NCI-H2029 treated with DMSO at 0.1 percent for 48 hours (cell line): ENCODE measurements at places on chromosomes 12 and 14.

DNA sequence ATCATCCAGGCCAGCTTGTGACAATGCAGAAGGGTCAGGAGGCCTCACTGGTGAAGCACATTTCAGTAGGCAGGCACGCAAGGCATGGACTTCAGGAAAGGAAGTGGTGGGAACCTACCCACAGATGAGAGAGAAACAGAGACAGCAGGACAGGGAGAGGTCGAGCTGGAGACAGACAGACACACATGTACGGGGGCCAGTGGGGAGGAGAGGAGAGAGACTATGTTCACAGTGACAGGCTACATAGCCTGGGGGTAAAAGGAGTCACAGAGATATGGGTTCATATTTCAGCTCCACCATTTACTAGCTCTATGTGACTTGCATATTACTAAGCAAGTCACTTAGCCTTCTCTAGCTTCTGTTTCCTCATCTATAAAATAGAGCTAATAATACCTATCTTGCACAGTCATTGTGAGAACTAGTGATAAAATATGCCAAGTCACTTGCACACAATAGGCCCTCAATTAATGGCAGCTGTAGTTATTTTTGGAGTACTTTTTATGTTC lies 91.1 kb upstream of the FUT8 start:
- DNase-seq = no peak

DNA sequence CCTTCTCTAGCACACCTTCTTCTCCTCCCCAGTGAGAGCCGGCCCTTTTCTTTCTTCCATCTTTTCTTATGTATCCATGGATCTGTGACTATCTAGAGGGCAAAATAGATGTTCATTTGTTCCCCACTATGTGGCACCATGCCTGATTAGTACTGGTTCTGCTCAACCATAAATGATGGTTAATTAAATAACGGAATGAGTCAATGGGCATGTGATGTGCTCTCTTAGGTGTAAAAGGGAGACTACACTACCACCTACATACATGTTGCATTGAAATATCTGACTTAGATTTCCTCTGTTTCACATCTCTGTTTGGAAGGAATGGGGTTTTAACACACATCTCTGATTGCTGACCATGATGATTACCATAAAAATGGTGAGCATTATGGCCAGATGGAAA lies 116.5 kb downstream of the BTG1 start:
- no peak for DNase-seq

- DNase-seq = no peak
Measured at GRCh38 chr14:89331398-89331797, 85.6 kb downstream of the FOXN3 start.

DNA sequence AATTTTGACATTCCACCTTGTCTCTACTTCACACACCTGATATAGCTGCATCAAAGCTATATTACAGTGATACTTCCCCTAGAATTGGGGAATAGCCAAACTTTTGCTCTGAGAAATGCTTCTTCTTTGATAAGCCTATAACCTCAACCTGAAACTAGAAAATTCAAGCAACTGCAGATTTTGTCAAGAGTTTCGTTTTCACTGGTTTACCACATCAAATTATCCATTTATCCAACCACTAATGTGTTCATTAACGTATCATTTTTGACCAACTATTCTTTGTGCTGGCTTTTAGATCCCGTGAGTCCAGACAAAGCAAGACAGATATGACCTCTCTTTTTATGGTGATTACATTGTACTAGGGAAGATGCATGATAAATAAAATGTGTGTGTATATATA lies 13.5 kb upstream of the TAS2R46 start:
- no peak for DNase-seq

DNA sequence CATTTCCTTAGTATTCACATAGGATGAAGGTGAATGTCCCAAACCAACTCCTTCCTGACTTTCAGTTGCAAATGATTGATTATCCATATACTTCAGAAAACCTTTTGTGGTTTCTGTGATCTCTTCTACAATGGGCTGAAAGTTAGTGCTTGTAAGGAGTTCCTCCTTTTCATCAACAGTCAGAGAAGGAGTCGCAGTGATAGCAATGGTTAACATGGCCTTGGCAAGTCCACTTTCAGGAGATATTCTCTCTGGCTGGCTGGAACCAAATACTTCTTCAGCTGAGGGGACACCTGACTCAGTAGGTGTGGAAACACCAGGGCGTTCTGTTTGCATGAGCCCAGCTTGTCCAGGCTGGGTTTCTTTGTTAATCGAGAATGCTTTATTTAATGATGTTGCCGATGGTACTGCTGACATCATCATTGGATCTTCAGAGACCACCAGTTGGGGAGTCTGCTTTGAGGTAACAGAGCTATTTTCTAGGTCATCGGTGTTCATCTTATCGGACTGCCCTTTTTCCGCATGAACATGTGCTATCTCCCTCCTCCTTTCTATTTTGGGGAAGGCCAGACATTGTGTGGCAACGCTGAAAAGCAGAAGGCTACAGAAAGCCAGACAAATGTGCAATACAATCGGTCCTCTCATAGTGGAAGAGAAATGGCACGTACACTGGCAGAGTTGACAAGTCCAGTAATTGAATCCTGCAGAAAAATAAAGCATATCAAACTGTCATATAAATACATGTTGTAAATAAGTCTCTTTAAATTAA lies 13.1 kb downstream of the ARMH4 start:
- DNase-seq = no peak

GRCh38 chr14:105019861-105020814 lies 745 bp downstream of the CDCA4 start:
- no peak for DNase-seq

- DNase-seq = no peak
Measured at GRCh38 chr12:57165741-57166140, 18.3 kb upstream of the LRP1-AS start.

DNA sequence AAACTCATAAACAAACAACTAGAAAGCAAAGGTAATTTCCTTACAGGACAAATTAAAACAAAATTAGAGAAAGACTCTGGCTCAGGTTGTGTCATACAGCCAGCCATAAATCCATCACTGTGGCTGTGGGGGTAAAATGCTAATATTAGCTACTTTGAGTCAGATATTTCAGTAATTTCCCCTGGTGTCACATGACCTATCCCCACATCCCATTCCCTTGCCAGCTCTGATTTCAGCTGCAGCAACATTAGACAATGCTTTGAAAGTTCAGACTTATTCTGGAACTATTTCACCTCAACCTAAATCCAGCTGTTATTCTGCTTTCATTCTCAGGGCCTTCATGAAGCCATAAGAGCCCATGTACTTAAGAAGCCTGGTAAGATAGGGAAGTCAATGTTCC lies 55.3 kb downstream of the RPL10L start:
- no peak for DNase-seq

- DNase-seq = no peak
Measured at GRCh38 chr12:104719700-104720338, 238.3 kb downstream of the SLC41A2 start.

DNA sequence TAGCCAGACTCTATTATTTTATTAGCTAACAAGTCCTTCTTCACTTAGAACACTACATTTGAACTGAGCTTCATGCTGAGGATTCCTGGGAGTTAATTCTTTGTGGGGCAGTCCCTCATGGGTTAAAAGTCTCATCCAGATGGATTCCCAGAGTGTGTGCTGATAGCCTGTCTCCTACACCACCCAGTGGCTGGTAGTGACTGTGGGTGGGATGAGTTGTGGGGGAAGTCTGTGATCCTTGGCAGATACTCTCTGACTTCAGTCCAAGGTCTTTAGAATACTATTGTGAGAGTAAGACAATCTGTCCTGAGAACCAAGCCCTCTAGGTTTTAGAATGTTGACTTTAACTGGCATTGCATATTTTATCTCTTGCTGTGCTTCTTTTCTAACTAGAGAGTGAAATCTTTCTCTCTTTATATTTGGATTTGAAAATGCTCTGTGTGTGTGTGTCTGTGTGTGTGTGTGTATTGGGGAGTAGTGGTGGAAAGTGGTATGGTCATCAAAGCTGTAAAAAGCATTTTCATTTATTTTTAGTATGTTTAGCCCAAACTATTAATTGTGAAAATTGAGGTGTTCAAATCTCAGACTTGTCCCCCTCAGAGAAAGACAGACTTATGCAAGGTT lies 37.3 kb downstream of the AKAP6 start:
- DNase-seq = peak; percentile 99

DNA sequence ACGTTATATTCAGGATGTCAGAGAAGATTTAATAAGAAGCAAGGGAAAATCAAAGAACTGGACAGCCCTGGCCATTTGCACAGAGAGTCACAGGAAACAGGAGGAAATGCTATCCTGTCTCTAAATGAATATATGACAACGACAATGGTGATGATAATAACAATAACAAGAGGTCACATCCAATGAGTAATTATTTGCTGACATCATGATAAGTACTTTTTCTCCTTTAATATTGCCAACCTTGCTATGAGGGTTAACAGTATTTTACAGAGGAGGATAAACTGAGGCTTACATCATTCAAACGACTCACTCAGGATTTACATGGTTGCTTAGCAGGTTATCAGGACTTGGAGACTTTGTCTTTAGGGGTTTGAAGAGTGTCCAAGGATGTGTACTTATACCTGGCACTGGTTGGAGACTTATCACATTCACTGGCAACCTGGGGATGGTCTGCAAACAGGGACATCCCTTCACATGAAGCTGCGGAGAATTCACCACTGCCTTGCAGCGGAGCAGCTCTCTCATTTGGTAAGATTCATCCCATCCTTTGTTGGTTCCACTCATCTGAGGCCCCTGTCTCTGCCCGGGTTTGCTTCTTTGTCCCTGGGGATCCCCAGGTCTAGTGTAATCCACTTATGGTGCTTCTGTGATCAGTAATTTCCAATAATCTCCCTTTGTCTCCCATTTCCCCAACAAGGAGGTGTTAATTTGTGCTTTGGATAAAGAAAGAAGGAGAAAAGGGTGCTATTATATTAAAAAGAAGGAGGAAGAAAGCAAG lies 637.8 kb downstream of the BCL11B start:
- DNase-seq = no peak

DNA sequence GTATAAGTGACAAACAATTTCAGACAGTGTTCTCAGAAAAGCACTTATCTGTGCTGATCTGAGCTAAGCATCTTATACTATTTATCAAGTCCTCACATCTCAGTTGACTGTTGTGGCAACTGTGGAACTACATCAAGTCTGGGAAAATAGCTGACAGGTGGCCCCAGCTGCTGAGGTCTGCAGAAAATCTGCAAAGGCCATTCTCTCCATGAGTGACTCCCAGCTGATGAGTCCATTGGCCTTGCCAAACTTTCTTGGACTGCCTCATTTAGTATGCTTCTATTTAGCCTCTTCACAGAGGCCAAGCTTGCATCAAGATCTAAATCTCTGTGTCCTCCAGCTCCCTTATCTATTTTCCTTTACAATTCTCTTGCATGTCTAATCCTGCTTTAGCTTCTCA lies 174.5 kb upstream of the RBM19 start:
- DNase-seq = no peak

GRCh38 chr14:85634205-85634604 lies 104.3 kb downstream of the FLRT2 start:
- no peak for DNase-seq

- DNase-seq = no peak
Measured at GRCh38 chr12:1806301-1807086, 13.9 kb upstream of the LRTM2 start.

DNA sequence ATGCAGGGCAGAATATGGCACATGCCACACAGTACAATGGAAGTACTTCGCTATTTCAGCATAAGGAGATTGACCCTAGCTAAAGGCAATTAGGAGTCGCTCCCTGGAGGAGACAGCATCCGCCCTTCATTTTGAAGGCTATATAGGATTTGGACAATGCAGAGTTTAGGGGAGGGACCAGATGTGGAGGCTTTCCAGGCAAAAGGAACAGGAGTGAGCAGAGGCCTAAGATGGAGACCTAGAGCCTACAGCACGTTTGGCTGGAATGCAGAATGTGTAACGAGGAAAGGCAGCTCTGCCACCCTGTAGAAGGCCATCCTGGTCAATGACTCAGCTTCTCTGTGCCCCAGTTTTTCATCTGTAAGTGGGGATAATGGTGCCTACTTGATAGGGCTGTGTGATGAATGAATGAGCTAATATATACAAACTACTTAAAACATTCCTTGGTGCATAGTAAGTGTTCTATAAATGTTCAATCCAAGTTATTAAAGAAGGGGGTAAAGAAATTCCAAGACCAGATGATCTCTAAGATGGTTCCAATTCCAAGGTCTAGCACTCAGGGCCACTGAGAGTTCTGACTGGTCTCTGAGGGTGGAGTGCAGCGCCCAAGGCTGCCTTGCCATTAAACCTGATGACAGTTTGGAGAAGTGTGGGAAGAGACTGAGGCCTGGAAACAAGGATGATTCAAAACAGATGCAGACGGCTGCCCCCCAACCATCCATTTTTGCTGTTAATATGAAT lies 54.3 kb upstream of the FRMD6 start:
- DNase-seq = no peak

DNA sequence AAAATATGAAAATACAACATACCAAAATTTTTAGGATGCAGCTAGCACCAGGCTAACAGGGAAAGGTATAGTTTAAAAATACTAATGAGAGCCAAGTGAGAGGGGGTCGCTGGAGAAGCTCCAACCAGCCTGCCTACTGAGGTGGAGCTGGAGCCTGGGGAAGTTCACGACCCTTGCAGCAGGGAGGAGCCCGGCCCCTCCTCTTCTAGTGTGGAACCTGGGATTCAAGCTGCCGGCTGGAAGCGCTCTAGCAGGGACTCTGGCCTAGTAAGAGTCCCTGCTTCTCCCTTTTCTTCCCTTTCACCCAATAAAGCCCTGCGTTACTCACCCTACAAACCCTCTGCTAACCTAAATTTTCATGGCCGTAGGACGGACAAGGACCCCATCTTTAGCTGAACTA lies 5.0 kb upstream of the KCNK13 start:
- no peak for DNase-seq

- DNase-seq = no peak
Measured at GRCh38 chr14:68677476-68677875, 115.4 kb downstream of the ZFP36L1 start.

- DNase-seq = no peak
Measured at GRCh38 chr14:79091381-79091963, 921.3 kb downstream of the NRXN3 start.

DNA sequence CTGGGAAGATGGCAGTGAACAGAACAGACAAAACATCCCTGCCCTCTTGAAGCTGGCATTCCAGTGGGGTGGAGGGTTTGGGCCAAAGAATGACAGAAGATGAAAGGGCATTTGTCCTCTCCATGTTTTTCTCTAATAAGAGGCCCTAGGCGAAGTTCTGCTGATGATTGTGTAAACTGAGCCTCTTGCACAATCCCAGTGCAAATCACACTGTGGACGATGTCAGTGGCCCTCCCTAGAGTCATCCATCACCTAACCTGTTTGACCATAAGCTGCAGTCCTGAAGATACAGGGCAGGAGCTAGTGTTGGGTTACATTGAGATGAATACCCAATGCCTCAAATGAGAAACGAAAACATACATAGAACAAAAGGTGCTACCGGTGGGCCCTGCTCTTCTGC lies 622.4 kb upstream of the TBX3 start:
- DNase-seq = no peak
